Type B pancreatic cell (in vitro differentiated cells): ENCODE measurements at places on chromosomes 4 and X. TPM values are rescaled to one million over a fixed set of nuclear protein-coding genes. Genes with fewer than 3 reads are reported as not detected.
A peak's percentile ranks its signal among the peaks of the same experiment; 100 is the strongest.

Gene OPHN1
- total RNA-seq: 5.6 and 7.4 TPM in 2 replicates

Gene CLDN34
- total RNA-seq: 0.86 TPM in 1 of 2 replicates, not detected in the other

Gene DUX4
- not detected in 2 replicates for total RNA-seq

Gene SHOX
- total RNA-seq: not detected in 2 replicates

Gene GPR119
- 11.9 and 21.9 TPM in 2 replicates for total RNA-seq

Gene SPANXC
- total RNA-seq: not detected in 2 replicates

GRCh38 chr4:119525005-119525749, 103.4 kb downstream of the PDE5A start:
- no peak for DNase-seq

GRCh38 chr4:118280501-118281218, 72.1 kb downstream of the PRSS12 start:
- DNase-seq: no peak

DNA sequence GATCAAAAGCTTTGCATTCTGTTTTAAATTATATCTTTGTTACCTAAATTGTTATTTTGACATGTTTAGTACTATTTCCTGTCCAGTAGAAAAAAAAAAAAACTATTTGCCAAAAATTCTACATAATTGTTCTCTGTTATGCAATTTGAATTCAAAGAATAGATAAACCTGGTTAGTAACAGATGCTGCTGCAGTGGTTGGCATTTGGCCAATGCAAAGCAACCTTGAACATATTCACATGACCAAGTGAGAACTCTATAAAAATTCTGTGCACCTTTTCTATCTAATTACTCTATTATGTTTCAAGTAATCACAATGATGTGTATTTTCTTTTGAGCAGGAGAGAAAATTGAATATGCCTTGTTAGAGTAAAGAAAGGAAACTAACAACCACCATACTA, 1473.4 kb downstream of the RPA4 start:
- no peak for DNase-seq

DNA sequence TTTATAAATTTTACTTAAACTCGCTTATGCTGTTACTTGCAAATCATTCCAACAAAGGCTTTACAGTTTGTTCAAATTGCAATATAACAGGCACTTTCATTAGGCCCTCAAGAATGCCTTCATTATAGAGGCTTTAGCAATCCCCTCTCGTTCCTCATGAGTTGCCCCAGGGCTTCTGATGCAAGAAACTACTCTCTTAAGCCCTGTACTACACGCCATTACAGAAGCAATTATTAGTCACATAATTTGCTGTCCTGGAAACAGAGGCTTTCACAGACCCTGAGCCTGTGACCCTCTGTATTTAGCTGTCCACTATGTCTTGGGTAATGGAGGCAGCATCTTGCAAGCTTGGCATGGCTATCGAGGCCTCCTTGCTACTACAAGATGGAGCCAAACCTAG, 965.9 kb upstream of the DIAPH2 start:
- no peak for DNase-seq

GRCh38 chr4:69518102-69518501, 22.4 kb upstream of the UGT2B4 start:
- no peak for DNase-seq

GRCh38 chr4:87973283-87974169, 2.0 kb upstream of the SPP1 start:
- DNase-seq: no peak

DNA sequence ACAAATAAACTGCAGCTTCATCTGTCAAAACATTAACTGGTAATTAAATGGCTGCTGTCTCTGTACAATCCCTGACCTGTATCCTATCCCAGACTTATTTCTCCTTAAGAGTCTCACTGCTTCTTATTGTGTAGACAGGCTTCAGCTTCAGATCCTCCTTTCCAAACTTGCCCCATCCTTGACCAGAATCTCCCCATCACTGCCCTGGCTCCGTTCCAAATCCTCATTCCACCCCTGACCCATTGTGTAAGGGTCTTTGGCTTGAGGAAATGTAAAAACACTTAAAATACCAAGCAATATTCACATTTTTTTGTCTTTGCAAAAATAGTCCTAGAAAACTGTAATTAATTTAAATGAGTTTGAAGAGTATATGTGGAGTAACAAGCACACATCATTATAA, 152.6 kb upstream of the VEGFC start:
- no peak for DNase-seq

DNA sequence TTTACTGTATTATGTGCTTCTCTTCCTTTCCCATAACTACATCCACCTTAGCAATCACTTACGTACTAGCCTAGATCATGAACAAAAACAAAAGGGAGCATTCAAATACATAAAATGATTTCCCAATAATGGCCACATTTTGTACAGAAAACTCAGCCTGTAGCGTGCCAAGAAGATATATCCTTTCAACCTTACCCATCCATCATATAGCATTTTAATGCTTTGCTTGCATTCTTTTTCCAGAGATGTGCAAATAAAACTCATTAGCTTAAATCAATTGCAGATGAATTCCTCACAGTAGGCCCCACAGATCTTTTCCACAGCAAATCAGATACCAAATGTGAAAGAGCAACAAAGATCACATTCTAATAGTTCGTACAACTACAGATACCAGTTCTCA, 20.8 kb downstream of the GRSF1 start:
- DNase-seq: no peak

- DNase-seq: peak; percentile 66
Measured at GRCh38 chr4:2290974-2291704, 29.2 kb upstream of the MXD4 start.

DNA sequence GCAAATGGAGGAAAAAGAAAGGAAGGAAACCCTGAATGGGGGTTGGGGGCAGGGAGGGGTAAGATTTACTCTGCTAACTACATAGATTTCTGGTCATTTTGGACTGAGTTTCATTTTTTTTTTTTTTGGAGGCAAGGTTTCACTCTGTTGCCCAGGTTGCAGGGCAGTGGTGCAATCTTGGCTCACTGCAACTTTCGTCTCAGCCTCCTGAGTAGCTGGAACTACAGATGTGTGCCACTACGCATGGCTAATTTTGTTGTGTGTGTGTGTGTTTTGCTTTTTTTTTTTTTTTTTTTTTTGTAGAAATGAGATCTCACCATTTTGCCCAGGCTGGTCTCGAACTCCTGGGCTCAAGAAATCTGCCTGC, 223.5 kb downstream of the APBB2 start:
- DNase-seq: no peak

DNA sequence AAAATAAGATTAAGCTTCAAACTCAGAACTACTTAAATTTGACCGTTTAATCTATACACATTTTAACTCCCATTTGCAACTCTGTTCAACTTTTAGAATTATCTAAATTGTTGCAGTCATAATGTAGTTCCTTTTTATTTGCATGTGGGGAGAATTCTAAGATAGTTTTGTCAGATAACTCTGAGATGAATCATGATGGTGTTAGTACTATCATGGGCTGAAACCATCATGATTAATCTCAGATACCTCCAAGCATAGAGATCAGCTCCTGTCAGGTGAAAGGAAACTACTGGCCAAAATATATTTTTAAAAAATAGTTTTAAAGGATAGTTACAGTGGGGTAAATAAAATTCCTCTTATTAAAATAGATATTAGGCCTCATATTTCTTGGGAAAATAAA, 39.0 kb downstream of the FBXO8 start:
- no peak for DNase-seq
